ENCODE measurements at places on chromosomes 5 and 9.

DNA sequence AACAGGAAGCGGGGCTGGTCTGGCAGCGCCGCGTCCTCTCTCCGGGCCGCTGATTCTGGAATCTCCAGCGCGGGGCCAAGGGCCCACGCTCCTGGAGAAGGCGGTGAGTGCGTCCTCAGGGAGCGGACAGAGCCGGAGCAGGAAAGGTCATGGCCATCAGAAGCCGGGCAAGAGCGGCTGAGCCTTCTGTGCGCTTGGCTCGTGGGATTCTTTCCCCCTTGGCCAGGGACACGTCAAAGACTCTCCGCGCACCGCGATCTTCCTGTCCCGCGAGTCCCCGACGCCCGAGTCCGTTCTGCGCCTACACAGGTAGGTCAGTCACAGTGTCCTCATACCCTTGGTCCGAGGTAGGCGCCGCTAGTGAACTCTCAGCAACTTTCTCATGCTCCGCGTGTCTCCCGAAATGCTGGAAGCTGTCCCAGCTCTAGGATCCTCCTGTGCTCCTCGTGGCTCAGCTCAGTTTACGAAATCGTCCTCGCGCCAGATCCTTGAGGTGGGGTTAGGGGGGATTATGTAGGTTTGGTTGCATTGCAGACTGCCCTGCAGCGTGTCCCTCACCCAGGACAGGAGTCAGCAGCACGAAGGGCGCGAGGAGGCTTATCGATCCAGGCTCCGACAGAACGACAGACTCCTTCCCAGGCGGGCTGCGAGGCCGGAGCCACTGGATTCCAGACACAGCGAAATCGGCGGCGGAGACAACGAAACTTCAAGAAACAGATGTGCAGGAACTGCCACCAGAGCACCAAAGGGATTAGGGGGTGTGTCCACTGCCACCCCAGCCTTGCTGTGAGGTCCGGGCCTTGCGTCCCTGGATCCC is 8.7 kb downstream of the LHX6 start:
- no peak for DNase-seq

DNA sequence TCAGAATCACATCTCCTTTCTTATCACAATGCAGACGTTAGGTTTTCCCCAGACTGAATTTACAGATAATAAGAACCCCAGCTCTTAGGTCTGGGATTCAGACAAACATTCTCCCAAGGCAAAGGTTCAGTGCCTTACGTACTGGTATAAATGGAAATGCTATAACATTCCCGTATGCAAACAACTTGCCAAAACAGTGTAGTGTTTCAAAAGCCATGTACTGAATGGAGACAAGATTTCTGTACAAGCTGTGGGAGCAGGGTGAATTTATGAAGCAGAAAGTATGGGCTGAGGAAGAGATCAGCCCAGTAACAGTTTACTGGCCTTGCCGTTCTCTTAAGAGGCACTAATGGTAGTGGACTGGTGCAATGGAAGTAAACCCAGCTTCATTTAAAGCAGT is 225.5 kb upstream of the ZNF462 start:
- no peak for DNase-seq

DNA sequence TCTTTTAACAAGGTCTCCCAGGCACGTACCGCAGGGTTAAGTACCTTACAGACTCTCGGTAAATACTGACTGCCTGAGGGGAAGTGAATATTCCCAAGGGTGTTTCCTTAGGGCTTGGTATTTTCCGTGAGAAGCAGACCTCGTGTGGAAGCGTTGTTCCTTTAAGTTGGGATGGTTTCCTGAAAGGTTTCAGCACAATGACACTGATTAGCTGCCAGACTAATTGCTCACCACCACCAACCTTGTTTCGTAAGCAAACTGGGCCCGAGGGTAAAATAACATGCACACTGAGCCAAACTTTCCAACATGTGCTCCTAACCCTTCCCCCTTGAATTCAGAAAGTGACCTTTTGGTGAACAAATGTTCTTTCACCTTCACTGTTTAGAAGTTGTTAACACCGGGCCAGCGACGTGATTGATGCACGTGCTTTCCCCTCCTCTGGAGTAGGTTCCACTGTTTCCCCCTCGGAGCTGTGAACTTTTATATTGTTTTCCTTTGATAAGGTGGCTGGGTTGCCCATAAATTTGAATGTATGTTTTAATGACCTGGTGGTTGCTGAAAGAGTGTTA is 128.1 kb upstream of the RPS23 start:
- DNase-seq: no peak

DNA sequence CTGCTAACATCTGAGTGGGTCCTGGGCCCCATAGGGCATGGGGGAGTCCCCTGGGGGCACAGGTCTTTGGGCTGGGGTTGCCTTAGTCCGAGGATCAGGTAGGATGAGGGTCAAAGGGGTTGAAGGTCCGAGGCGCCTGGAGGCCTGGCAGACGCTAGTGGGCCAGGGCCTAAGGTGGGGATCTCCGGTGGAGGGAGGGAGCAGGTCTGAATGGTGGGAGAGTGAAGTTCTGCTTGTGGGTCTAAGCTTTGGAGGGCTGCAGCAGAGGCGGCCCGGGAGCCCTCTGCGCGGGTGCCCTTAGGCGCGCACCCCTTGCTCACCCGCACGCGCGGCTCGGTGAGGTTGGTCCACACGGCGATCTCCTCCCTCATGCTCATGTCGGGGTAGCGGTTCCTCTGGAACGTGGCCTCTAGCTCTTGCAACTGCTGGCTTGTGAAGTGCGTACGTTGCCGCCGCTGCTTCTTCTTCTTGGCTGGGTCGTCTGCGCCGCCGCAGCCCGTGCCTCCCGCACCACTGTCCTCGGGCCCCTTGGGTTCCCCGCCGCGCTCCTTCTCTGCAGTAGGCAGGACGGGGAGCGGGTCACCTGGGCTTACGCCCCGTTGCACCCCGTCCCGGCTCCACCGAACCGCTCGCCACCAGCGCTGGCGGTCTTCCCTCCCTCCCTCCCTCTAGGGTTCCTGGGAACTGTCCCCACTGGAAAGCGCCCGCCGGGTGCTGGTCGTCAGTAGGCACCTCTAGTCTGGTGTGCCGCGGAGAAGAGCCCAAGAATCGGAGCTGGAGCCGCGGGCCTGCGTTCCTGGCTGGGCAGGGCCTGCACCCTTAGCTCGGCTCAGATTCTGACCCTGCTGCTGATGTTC is 2.8 kb downstream of the PITX1 start:
- DNase-seq: no peak

DNA sequence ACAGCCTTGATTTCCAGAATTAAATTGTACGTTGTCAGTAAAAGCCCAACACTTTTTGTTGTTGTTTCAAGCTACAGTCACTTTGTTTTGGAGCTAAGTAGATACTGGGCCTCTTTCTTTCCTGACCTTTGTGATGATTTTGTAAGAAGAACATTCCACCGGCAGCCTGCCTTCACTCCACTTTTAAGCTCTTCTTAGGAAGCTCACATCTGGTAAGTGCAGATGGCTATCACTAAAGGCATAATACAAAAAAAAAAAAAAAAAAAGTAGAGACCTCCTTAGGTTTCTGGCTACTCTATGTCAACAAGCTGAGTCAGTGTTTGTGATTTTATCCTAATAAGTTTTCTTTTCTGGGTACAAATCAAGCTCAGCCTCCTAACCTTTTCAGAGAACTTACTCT is 1922.1 kb upstream of the WWC1 start:
- no peak for DNase-seq

GRCh38 chr5:17355586-17356346 is 138.3 kb downstream of the BASP1 start:
- DNase-seq: no peak

DNA sequence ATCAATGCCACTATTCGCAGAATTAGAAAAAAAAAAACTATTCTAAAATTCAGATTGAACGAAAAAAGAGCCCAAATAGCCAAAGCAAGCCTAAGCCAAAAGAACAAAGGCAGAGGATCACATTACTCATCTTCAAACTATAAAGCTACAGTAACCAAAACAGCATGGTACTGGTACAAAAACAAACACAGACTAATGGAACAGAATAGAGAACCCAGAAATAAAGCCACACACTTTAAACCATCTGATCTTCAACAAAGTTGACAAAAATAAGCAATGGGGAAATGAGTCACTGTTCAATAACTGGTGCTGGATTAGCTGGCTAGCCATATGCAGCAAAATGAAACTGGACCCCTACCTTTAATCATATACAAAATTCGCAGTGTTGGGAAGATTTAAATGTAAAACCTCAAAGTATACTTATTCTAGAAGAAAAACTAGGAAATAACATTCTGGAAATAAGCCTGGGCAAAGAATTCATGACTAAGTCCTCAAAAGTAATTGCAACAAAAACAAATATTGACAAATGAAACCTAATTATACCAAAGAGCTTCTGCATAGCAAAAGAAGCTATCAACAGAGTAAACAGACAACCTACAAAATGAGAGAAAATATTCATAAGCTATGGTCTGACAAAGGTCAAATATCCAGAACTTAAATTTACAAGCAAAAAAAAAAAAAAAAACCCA is 153.7 kb downstream of the NDUFS4 start:
- no peak for DNase-seq

DNA sequence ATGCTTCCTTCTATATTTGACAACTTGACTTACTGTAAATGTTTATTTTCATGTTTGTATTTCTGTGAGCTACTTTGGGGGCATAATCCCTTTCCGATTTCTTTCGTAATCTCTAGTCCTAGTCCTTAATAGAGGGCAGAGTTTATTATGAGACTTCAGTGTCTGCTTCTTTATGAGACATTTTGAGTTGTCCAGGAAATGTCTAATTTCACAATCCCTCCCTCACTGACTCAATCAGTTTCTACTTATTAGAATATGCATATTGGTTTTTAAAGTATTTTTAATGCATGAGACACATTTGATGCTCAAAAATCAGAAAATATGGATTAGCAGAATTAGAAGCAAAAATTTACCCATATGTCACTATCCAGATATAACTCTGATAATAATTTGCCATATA is 160.9 kb downstream of the FOCAD start:
- no peak for DNase-seq

GRCh38 chr9:116152941-116153764 is 438 bp upstream of the PAPPA start:
- no peak for DNase-seq

All from stimulated activated CD8-positive, alpha-beta memory T cell treated with anti-CD3 and anti-CD28 coated beads, Interleukin-4, amount 100 ng/mL, for 1 hour (primary cell).